ENCODE measurements at places on chromosomes 4 and X.
A peak's percentile ranks its signal among the peaks of the same experiment; 100 is the strongest.

- no peak for DNase-seq
Measured at GRCh38 chr4:56976837-56977320, 527 bp downstream of the NOA1 start.

DNA sequence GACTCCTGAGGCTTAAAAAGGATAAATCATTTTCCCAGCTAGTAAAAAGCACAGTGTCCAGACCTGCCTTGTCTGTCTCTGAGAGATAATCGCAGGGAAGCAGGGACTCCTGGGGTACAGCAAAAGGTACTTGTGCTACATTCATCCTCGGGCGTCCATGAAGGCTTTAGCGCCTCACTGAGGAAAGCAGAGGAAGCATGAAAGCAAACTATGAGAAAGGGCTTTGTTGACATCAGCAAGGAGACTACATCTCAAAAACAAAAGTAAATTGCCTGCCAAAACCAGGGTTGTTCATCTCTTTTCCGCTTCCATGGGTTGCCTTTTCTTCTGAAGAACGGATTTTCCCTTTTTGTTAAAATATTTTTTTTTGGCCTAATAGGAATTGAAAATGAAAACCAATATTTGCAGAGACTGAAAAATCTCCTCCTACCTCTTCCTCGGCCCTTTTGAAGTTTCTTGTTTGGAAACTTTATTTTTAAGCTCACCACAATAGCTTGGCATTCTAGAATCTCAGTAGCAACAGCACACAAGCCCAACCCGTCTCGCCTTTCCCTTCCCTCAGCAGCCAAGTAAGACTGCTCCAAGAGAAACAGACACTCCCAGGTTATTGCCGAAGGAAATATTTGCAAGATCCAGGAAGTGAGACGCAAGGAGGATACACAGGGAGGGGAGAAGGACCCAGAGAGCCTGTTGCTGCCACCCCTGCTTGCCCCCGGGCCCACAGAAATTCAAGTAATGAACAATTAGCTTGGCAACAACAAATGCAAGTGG lies 148.3 kb upstream of the DGKK start:
- peak; percentile 58 for DNase-seq

GRCh38 chrX:72317139-72317538 lies 11.4 kb upstream of the CITED1 start:
- peak; percentile 86 for DNase-seq

- no peak for DNase-seq
Measured at GRCh38 chr4:189090174-189090814, 850.4 kb upstream of the FRG1 start.

- DNase-seq: peak; percentile 1
Measured at GRCh38 chr4:89492581-89493071, 185.0 kb upstream of the GPRIN3 start.

GRCh38 chrX:37753384-37753783 lies 26.5 kb upstream of the CYBB start:
- DNase-seq: no peak

GRCh38 chr4:40546506-40546905 lies 83.2 kb downstream of the RBM47 start:
- no peak for DNase-seq

DNA sequence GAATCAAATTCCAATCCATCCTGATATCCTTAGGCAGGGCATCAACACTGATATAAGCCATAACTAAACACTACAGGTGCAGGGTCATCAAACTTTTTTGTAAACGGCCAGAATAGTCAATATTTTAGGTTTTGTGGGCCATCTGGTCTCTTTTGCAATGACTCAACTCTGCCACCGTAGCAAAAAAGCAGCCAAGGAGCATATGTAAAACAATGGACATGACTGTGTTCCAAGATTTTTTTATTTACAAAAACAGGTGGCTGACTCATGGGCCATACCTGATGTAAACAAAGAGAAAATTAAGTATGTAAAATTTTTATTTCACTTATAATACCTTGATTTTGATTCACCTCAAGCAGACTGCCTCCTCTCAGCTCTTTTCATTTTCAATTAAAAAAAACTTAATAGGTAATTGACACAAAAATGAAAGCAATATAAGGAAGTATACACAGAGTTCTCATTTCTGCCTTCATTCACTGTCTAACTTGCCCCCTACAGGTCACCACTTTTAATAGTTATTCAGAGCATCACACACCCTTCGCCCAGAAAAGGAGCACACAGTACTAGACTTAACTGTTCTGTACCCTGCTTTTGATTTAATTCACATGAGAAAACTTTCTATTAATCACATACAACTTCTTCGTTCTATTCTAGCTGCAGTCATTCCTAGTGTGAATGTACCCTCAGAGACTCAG lies 35.3 kb upstream of the GPM6B start:
- no peak for DNase-seq

- DNase-seq: no peak
Measured at GRCh38 chr4:169730564-169730963, 27.2 kb downstream of the HPF1 start.

DNA sequence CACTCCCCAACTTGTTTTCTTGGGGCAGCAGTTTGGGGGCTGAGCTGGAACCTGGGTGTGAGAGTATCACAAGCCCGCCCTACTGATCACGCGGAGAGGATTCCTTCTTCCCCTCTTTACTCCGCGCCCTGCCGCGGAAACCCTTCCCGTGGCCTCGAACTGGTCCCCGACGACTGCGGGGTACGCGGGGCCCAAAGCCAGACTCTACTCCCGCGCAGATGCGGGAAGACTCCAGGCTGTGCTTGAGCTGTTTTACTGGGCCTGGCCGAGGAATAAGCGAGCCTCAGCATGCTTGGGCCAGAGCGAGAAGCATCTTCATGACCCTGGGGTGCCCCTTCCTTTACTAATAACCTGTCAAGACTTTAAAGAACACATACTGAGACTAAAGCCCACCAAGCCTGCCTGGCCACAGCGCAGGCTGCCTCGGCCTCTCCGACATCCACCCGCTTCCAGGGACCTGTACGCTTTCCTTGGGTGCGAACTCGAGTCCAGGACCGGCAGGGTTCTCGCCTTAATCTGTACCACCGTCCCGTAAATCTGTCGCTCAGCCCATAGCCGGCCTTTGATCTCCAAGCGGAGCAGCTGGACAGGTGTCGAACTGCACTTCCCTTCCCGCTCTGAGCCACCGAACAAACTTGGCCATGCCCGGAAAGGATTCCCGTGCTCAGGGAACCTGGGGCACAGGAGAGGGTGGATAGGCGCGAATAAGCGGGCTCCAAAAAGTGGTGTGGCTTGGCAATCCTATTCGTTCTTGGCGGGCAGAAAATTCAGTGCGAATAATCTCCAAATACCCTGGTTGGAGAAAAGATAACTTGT lies 55.0 kb upstream of the TMEM33 start:
- DNase-seq: no peak

GRCh38 chr4:6324999-6325787 lies 55.5 kb downstream of the WFS1 start:
- peak; percentile 45 for DNase-seq

DNA sequence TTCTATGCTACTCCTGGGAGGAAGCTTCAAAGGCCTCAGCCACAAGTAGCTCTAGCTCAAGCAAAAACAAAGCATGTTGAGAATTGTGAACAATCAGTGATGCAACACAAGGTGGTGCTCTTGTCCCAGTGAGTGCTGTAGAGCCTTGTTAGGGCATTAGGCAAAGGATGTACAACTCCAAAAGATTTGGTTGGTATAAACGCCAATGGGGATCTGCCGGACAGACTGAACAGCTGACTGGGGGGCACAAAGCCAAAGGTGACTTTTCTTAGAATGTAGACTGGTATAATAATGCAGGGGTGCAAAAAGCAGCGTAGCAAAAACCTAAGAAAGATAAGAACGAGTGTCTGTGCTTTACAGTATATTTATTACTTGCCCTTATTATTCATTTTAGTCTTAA lies 62.6 kb upstream of the ALB start:
- peak; percentile 37 for DNase-seq

- DNase-seq: no peak
Measured at GRCh38 chrX:120824021-120824420, 51.6 kb downstream of the CT47B1 start.

GRCh38 chr4:55396308-55397125 lies 760 bp downstream of the TMEM165 start:
- DNase-seq: peak; percentile 81

- no peak for DNase-seq
Measured at GRCh38 chr4:73764513-73764912, 24.1 kb downstream of the CXCL8 start.

- DNase-seq: no peak
Measured at GRCh38 chr4:135123632-135124031, 922.0 kb upstream of the PABPC4L start.

DNA sequence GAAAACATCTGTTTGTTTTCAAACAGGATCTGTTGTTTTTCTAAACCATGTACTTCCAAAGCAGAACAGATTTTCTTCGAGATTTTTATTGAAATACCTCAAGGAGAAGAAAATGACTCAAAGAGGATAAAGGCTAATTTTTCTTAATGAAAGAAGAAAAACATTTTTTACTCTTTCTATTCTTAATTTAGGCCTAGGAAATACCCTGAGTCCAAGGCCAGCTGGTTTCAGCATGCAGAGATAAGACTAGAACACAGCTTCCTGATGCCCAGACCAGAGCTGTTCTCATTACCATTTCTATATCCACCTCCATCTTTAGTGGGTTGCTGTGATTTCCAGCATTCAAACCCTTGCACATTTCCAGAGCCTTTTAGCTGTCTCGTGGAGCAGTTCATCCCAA lies 18.3 kb downstream of the GAB1 start:
- no peak for DNase-seq

- no peak for DNase-seq
Measured at GRCh38 chr4:66160606-66161005, 490.3 kb upstream of the EPHA5 start.

DNA sequence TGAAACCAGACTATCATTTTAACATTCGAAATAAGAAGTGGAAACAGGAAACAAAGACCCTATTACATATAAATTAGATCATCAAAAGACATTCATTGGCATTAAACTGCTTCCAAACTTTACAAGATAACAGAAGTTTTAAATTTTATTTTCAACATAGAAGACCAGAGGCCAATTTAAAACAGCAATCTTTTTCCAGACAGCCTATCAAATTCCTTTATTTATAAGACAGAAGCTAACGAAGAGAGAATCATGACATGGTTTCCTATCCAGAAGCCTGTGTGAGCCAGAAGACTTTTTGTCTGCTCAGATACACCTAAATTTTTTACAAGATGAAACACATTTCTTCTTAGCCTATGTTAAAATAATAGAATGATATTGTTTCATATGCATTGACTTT lies 291.9 kb downstream of the PPP3CA start:
- DNase-seq: peak; percentile 8

GRCh38 chr4:4506961-4507360 lies 34.9 kb downstream of the STX18 start:
- DNase-seq: peak; percentile 16

- peak; percentile 33 for DNase-seq
Measured at GRCh38 chr4:122005064-122005755, 53.4 kb upstream of the TRPC3 start.

DNA sequence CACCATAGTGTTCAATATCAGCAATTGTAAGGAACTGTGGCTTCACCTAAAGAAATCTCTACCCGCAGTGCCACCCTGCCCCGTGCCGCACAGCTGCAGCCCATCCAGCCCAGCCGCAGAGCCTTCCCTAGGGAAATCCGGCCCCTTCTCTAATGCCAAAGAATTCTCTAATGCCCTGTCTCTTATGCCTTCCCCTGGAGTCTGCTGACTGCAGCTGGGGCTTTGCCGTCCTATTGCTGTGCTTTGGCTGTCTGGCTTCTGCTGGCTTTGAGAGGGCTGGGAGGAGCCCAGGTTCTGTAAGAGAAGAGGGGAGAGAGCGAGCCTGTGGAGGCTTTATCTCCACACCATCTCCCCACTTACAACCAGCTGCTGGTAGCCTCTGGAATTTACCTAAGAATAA lies 85.9 kb upstream of the HELT start:
- DNase-seq: peak; percentile 11

DNA sequence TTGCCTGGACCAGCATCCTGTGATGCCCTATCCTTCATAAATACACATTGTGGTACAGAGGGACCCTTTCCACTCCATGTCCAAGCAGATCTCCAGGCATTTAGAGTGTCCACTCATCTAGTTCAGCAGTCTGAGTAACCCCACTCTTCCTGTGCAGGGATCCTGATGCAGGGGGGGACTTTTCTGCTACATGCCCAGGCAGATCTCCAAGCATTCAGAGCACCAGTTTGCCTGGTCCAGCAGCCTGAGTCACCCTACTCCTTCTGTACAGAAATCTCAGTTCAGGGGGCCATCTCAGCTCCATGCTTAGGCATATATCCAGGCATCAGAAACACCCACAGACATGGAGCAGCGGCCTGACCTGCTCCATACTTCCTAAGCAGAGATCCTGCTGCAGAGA lies 1089.8 kb downstream of the FAT4 start:
- DNase-seq: no peak

GRCh38 chrX:108537005-108537404 lies 97.4 kb downstream of the COL4A5 start:
- peak; percentile 18 for DNase-seq

DNA sequence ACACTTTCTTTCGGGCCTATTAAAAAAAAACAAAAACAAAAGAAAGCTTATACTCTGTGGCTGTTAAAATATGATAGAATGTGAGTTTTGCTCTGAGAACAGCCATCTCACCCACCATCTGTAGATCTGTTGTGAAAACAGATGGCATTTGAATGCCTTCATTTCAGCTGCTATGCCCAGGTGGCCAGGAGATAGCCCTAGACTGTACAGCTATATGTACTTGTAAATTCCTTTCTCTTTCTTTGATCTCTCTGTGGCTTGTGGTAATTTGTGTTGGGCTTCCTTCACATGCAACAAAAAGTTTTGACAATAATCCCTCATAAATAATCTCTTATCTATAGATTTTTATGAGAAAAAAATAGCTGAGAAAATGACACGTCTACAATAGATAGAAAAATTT lies 38.1 kb downstream of the PNPLA4 start:
- DNase-seq: no peak

GRCh38 chrX:56029188-56029587 lies 203.0 kb upstream of the KLF8 start:
- no peak for DNase-seq

DNA sequence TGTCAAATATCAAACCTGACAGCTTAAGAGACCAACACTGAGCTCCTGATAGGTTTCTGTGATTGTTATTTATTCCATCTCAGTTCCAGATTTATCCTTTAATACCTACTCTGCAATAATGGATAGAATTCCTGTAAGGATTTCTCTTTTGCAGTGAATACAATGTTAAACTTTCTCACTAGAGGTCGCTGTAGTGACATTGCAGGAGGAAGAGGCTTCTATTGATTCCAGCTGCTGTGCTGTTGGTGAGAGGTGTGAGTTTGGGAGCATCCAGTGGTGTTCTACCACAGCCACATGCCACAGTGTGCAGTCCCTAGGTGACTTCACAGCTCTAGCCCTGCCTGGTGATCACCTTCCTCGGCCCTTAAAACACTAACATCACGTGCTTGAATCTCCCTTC lies 34.6 kb upstream of the DCAF8L2 start:
- DNase-seq: peak; percentile 18

GRCh38 chr4:158870626-158871334 lies 102.0 kb downstream of the FNIP2 start:
- DNase-seq: no peak

- DNase-seq: peak; percentile 43
Measured at GRCh38 chr4:173145131-173145530, 23.5 kb upstream of the GALNT7 start.

Measured in muscle of leg (tissue), 16 donors.